ENCODE measurements at places on chromosomes 3 and 15.

GRCh38 chr3:194254040-194254439 lies 97.1 kb downstream of the CPN2 start:
- DNase-seq, result no peak

DNA sequence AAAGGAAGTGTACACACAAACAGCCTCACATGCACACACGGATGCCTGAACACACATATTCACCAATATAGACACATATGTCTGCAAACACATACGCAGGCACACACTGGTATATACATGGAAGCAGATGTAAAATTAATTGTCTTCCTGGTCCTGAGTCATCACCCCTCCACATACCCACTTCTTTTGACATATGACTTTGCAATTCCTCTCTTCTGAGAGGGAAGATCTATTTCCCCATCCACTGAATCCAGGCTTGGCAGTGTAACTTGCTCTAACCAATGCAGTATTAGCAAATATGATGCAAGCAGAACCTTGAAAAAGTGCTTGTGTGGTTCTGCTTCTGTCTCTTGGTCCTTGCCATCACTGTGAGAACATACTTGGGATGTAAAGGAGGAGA lies 76.8 kb upstream of the HRH1 start:
- no peak for DNase-seq

- DNase-seq, result no peak
Observed at GRCh38 chr3:35777563-35778554, 138.5 kb downstream of the ARPP21 start.

GRCh38 chr3:72335458-72336095 lies 512.7 kb downstream of the SHQ1 start:
- DNase-seq, result no peak

DNA sequence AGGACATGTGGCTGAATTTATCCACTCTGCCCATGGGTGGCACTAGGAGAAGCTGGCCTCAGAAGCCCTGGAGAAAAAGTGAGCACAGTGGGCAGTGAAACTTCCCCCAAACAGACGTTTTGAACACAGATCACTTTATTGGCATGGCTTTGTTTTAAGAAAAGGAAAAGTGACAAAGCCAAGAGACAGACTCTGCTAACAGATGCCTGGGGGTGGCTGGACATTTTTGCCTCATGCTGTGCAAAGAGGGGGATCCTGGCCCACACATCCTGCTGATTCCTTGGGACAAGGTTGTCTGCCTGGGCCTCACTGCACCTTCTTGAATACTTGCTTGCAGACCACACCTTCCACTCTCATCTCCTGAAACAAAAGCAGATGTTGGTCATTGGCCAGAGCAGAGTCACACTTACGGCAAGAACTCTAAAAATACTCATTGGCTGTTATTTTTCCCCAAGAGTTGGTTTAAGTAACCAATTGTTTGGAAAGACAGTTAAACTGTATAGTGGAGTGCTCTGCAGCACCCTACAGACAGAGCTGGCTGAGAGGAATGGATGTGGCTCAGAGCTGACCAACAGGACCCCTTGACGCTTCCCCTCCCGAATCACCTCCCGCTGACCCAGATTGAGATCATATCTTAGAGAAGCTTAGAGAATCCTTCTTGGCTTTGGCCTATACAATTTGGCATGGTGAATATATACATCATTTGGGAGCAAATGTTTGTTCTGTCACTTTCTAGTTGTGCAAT lies 22.0 kb downstream of the RBP1 start:
- DNase-seq, result no peak

DNA sequence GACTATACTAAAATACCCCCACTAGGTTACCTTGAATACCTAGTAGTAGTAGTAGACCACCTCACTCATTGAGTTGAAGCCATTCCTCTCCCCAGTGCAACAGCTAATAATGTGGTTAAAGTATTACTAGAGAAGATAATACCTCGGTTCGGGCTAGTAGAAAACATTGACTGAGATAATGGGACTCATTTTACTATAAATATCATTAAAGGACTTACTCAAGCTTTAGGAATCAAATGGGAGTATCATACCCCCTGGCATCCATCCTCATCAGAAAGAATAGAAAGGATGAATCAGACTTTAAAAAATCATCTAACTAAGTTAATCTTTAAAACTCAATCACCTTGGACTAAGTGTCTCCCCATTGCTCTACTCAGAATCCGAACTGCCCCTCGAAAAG lies 49.0 kb upstream of the CACNA2D3 start:
- DNase-seq, result no peak

- DNase-seq, result no peak
Observed at GRCh38 chr3:6079011-6079410, 781.9 kb upstream of the GRM7 start.

DNA sequence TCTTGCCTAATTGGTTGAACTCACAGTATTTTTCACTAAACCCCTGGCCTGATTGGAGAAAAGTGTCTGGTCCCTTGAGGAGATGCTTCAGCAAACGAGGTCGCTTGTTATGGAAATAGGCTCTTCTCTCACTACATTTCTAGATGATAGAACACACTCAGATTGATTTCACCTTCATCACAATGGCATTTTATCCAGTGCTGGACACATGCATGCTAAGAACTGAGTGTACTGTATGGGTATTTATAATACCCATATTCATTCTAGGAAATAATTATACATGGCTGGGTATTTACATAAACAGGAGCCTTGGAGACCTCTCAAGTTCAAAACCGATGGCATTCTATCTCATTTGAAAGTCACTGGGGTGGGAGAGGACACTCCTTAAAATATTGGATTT lies 444.9 kb downstream of the LPP start:
- DNase-seq, result no peak

GRCh38 chr3:72481542-72481941 lies 366.7 kb downstream of the SHQ1 start:
- DNase-seq, result no peak

DNA sequence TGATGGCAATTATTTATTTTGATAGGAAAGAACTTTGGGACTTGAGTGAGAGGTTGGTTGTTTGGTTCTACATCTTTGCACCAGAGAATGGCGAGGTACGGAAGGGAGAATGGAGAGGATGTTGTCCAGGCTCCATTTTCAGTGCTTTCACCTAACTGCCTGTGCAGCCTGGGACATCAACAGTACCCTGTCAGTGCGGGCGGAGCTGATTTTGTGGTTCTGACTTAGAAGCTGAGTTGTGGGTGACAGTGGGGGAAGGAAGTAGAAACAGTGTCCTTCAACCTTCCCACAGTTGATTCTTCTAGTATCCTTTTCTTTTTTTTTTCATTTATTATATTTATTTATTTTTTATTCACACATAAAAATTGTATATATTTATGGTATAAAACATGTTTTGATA lies 95.3 kb downstream of the TIGIT start:
- no peak for DNase-seq

- DNase-seq, result no peak
Observed at GRCh38 chr3:174907027-174907426, 47.9 kb downstream of the NAALADL2 start.

- DNase-seq, result no peak
Observed at GRCh38 chr15:29260896-29261295, 8.7 kb downstream of the NSMCE3 start.

GRCh38 chr15:69308949-69309348 lies 10.2 kb downstream of the PAQR5 start:
- DNase-seq, result no peak

DNA sequence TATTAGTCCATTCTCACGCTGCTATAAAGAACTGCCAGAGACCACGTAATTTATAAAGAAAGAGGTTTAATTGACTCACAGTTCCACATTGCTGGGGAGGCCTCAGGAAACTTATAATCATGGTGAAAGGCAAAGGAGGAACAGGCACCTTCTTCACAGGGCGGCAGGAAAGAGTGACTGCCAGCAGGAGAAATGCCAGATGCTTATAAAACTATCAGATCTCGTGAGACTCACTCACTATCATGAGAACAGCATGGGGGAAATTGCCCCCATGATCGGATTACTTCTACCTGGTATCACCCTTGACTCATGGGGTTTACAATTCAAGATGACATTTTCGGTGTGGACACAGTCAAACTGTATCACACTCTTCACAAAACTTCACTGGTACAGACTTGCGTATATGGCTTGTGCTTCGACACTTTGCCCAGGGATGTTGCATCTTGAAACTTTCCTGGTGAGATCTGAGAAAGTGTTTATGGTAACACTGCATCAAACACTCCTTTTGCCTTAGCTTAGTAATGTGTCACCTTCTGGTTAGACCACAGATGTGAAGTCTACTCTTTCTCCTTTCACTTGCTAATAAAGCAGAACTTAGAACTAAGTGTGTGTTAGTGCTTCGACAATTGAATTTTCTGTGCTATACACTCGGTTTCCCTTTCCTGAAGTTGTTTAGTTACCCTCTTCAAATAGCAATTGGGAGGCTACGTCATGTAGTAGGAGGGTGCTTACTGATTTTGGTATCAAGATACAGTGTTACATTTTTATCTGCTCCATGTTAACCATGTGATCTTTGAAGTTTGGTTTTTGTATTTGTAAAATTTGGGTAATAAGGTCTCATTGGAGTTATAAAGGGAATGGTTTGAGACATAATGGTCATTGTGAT lies 185.7 kb downstream of the LPP start:
- no peak for DNase-seq

GRCh38 chr3:74531491-74531890 lies 83.0 kb downstream of the CNTN3 start:
- DNase-seq, result no peak

GRCh38 chr3:152968388-152969024 lies 133.6 kb downstream of the P2RY1 start:
- DNase-seq, result no peak

DNA sequence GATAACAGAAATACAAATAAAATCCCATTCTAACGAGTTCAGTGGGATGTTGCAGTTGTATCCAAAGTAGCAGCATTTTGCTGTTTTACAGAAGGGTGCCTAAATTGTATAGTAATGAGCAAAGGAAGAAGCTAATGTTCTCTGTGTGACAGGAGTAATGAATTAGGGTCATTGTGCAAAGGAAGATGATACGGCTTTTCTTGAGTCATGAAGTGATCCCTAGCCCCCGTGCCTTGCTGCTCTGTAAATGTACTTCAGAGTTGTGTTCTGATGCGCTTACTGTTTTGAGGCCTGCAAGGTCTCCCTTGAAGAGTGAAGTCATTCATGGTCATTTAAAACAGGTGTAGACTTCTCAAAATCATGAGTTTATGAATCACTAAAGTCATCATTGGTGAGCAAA lies 37.9 kb downstream of the ATP1B3 start:
- DNase-seq, result no peak

- DNase-seq, result no peak
Observed at GRCh38 chr3:170426240-170426797, 7.7 kb downstream of the CLDN11 start.

- DNase-seq, result no peak
Observed at GRCh38 chr3:151550025-151550618, 89.3 kb upstream of the IGSF10 start.

- no peak for DNase-seq
Observed at GRCh38 chr15:23686466-23687142, 501 bp downstream of the NDN start.

- no peak for DNase-seq
Observed at GRCh38 chr3:37543666-37544065, 318.0 kb upstream of the CTDSPL start.

Data from NCI-H1930 (cell line).